Renal cortical epithelial cell (primary cell): ENCODE measurements at places on chromosomes 4 and X.

DNA sequence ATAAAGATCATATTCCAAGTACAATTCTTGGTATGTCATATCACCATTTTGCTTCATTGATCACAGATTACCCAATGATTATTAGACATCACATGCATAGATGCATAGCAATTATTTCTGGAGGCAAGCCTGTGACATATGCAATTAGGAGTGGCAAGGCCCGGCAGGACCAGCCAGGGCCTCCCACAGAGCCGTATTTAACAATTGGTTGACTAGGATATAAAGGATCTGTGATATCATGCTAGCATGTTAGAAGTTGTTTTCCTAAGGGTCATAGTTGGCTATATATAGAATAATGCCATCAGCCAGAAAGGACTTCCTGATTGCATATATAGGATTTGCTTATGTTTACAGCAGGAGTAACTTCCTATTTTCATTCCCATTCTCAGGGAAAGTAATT is 103.5 kb upstream of the OTUD4 start:
- no peak for DNase-seq

DNA sequence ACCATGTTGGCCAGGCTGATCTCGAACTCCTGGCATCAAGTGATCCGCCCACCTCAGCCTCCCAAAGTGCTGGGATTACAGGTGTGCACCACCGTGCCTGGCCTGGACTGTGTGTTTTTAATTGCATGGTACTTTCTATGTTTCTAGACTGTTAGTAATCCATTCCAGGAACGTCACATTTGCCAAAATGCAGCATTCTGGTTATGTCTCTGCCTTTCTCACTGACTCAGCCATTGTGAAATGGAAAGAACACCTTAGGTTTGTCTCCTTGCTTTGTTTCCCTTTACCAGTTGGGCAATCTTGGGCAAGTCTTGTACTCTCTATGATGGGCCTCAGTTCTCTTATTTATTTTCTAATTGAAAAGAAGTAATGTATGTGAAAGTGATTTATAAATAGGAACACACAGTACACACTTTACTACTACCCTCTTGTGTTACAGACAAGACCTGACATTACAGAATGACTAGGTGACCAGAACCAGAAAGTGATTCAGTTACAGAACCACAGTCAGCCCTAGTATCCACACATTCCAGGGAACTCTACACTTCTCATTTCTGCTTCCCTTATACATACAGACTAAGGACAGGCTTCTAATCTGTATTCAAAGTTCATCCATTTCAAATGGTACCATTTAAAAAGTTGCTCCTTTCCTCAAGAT is 187.1 kb downstream of the MGST2 start:
- peak; percentile 18 for DNase-seq

DNA sequence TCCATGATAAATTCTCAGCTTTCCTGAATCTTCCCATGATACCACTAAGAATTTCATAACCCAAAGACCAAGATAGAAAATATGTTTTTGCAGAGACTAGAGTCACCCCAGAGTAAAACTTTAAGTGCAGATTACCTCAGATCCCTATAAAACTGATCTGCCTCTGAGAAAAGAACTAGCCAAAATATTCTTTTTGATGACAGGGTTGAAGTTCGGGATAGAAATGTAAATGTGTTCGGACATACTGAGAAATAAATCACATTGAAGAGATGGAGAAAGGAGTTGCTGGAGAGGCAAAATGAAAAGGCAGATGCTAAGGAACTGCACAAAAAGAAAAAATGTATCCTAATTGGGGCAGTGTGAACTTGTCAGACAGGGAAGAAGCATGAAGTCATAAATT is 501.8 kb downstream of the ANKRD50 start:
- no peak for DNase-seq

DNA sequence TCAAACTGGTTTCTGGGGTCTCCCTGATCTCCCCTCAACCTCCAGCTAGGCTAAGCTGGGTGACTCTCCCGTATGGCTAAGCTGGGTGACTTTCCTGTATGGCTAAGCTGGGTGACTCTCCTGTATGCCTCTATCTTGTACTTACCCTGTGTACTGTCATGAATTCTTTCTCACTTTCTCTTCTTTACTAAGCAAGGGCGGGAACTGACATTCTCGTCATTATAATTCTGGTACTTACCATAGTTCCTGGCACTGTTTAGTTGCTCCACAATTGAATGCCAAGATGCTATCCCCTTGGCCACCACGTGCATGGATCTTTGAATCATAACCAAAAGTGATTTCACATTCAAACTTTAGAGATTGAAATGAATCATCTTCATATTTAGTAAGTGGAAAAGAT is 8.8 kb downstream of the INTU start:
- DNase-seq: no peak
